Inflammatory macrophage (primary cell): ENCODE measurements at places on chromosomes 2 and 18.

DNA sequence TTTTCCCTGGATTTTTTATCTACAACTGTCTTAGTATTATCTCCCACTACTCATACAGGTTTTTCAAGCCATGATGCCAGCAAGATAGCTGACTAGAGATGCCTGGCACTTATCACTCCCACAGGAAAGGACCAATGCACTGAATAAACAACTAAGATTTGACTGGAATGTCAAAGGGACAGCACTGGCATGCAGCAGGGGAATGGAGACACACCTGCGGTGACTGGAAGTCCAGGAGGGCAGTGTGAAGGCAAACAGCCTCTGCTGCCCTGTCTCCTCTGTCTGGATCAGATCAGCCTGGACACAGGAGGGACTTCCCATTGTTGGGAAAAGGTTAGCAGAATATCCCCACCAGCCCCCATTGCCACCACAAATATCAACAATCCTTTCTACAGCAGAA is 85.1 kb downstream of the TMEM237 start:
- no peak for DNase-seq

DNA sequence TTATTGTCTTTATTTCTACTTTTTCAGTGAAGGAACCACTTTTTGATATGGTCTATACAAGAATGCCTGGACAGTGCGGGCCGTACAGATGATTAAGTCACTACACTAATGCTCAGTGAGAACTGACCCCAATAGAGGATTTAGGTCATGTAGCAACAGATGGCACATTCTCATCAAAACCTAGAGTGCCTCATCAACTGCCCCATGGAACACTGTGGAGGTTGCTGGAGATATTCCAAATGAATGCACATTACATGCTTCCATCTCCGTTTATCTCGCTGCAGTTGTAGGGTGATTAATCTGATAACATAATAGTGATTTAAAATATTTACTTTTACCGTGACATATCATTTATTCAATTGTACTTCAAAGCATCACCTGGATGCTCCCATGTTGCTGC is 41.8 kb upstream of the COPS8 start:
- DNase-seq = no peak

DNA sequence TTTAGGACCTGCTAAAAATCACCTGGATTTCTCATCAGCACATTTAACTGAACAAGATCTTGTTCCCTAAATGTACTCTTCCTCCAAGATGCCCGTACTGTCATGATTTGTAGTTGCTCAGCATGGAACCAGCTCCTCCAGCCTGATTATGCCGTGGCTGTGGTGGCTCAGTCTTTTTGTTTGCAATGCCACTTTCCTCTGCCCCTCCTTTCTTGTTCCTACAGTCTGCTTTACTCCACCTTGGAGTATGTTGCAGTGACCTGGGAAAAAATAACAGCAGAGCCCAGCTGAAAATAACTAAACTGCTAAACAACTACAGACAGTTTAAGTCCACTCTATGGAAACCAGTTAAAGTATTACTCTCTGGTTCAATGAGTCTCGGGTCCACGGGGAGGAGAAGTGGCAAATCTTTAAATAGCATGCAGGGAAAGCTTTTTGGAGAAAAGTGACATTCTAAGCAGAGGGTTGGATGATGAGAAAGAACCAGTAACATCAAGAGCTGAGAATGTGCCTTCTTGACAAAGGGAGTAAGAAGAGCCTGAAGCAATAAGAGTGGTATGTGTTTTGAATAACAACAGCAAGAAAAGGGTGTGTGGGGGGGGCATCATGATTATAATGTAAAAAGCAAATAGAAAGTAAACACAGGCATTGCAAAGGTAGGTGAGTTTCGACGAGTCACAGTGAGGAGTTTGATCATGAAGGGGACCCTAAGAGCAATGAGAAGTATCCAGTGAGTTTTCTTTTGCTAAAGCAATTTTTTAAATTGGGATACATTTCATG is 225.7 kb downstream of the TMX3 start:
- no peak for DNase-seq

GRCh38 chr2:86396291-86396785 is 44.8 kb upstream of the KDM3A start:
- DNase-seq = peak; percentile 62

DNA sequence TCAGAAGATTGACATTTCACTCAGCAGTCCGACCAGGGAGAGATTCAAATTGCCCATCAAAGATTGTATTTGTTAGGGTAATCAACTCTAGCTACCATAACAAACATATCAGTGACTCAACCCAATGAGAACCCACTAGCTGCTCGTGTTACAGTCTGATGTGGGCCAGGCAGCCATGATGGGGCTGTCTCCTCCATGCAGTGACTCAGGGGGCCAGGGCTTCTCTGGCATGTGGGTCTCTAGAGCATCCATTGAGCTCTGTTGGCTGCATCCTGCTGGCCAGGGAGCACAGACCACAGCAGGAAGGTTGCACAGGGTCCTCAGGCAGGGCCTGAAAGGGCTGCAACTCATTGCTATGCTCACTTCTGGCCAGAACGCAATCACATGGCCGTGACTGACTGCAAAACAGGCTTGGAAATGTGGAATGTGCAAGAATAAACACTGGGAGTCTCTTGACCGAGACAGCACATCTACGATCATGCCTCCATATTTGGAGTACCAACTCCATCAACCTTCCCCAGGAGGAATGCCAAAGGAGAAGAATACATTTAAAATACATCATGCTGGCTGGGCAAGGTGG is 216.8 kb downstream of the EIPR1 start:
- no peak for DNase-seq

- DNase-seq = no peak
These were observed 59.0 kb downstream of the BIN1 start for GRCh38 chr2:127047716-127048617.

DNA sequence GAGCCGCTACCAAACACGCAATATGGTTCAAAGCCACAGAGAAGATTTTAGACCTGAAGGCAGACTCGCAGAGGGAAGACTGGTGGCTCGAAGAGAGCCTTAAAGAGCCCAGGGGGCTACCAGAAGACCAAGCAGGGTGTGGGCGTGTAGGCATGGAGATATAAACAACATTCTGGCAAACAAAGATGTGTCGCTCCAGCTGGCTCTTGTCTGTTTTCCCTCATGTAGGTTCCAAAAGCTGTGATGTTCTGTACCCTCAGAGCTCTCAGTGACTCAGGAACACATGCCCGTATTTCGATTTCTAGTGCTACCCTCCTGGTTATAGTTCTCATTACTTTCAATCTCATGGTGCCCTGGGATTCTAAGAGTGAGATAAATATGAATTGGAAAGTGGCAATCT is 44.5 kb downstream of the DOCK10 start:
- DNase-seq = no peak

DNA sequence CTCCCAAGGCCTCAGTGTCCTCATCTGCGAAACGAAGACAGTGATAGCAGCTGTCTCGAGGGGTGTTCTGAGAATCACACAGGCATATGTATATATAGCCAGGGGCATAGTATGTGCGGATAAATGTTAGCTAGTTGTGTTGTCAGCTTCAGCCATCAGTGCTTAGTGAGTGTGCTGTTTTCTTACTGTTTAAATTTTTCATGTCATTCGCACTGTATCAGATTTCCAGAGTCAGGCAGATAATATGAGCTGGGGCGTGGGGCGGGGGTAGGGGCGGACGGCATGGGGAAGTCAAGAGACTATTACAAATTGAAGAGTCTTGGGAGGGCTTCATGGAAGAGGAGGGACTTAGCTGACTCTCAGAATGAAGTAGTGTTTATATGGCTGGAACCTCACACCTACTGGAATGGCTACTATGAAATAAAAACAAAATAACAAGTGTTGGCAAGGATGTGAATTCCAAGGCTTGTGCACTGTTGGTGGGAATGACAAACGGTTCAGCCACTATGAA is 7.0 kb downstream of the TRAPPC12 start:
- no peak for DNase-seq

DNA sequence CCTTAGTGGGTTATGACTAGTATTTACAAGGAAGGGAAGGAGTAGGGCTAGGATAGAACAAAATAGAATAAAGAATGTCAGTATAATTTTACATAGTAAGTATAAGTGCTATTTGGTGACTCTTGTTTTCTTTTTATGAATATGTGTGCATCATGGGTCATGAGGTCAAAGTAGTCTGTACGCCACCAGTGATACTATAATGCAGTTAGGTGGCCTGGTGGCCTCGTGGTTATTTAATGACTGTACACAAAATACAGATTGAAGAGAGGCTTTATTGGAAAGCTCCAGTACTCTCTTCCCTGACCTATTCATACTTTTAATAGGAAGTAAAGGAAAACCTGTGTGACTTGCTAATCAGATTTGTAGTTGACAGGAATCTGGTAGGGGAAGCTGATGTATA is 27.3 kb downstream of the CAB39 start:
- no peak for DNase-seq

- DNase-seq = no peak
These were observed 1.0 kb downstream of the EPHA4 start for GRCh38 chr2:221571025-221571550.

- no peak for DNase-seq
These were observed 138.7 kb downstream of the RAB3GAP1 start for GRCh38 chr2:135190799-135191198.

- no peak for DNase-seq
These were observed 20.2 kb downstream of the TTC21B start for GRCh38 chr2:165933211-165933910.

DNA sequence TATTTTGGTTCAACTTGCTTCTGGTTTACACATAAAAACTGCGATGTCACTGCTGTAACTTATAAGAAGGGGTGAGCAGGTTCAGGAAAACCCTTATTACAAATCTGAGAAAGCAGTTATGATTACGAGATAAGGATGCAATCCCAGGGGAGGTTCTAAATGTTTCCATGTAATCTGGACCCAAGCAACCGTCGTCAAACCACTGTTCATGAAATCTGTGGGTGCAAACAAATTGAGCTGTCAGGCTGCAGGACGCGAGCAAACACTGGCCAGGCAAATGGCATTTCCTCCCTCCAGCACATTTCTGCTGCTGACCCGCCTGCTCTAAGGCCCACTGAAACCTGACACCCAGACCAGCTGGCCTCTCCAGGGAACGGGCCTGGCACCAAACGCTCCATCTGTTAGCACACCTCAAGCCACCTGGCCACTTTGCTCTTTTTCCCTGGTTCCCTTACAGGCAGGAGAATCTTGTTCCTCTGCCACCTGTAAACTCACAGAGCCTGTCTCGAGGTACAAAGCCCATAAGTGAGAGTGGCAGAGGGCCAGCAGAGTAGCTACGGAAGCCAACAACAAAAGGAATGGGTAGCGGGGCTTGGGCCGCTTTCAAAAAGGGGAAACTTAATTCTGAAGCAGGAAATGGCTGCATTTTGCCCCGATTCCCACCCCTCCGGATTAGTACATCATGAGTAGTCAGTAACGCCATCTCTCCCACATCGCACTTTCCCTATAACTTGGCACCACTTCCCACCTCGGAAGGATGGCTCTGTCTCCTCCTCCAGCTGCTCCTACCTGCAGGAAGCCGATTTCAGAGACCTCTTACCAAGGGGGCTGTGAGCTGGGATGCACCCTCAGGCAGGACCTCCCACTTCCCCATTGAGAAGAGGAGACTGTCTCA is 26.5 kb downstream of the CRACDL start:
- DNase-seq = peak; percentile 21

GRCh38 chr2:207121784-207122183 is 44.0 kb downstream of the KLF7 start:
- no peak for DNase-seq

DNA sequence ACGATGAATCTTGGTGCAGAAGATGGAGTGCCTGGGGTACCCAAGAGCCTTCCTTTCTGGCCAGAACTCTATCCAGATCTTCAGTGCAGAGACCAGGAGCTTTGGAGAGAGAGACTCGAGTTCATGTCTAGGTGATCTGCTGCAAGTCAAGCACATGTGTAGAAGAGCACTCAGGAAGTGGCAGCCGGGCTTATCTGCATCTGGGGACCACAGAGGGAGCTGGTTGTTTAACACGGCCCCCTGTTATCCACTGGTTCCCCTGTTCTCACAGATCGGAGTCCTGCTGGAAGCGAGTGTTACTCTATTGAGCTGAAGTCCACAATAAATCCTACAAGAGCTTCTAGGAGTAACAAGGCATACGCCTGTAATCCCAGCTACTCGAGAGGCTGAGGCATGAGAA is 128.3 kb downstream of the ACOXL start:
- no peak for DNase-seq

DNA sequence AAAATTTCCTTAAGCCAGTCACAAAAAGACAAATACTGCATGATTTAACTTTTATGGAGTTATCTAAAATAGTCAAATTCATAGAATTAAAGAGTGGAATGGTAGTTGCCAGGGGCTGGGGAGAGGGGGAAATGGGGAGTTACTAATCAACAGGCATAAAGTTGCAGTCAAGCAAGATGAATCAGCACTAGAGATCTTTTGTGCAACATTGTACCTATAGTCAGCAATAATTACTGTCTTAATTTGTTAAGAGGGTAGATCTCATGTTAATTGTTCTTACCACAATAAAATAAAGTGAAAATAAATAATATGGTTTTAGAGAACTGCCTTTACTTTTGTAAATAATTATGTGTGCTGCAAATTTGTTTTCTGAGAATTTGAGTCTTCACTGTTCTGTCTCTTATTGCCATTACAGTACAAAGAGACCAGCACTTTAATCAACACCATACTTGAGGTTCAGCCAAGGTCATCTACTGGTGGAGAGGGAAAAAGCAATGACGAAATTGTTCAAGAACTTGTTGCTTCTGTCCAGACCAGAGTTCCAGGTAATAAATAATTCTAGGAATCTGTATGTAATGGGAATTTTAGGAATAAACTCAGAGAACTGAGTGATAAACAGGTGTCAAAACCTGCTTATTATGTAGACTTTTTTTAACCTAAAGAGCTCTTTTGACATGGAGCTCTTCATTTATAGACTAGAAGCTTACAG is 75.5 kb downstream of the TRABD2A start:
- no peak for DNase-seq

- DNase-seq = no peak
These were observed 206.3 kb downstream of the TSN start for GRCh38 chr2:121961761-121962160.

GRCh38 chr18:321865-322467 is 54.1 kb upstream of the THOC1 start:
- DNase-seq = no peak

- DNase-seq = no peak
These were observed 129.1 kb downstream of the ARHGAP15 start for GRCh38 chr2:143258126-143258892.

DNA sequence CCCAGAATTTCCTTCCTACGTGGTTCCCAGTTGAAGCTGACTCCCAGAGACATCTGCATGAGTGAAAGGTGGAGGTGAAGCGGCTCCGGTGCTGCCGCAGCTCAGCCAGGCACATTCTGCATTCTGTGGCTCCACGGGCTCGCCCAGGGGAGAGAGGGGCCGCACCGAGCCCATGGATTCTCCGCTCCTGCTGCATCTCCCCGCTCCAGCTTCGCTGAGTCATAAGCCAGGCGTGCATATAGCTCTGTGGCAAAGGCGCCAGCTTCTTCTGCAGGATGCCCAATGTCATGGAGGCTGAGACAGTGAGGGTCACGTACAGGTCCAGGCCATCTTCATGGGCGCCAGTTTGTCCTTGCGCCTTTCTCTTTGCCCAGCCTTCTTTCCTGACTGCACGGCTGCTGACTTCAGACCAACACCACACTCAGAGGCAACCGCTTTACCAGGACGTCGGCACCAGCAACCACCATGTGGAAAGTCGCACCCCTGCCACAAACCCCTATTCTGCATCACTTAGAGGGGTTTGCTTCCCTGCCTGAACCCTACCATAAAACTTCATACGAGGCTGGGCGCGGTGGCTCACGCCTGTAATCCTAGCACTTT is 215.7 kb downstream of the MGAT5 start:
- no peak for DNase-seq

- DNase-seq = no peak
These were observed 5.7 kb upstream of the SERPINB2 start for GRCh38 chr18:63881851-63882250.
